ENCODE measurements at places on chromosomes 3 and 15. TPM values are rescaled to one million over a fixed set of nuclear protein-coding genes. Genes with fewer than 3 reads are reported as not detected.
A peak's percentile ranks its signal among the peaks of the same experiment; 100 is the strongest.

Gene PROS1
- 9.0 TPM for total RNA-seq

Gene FANCD2OS
- total RNA-seq: not detected

Gene RBP2
- total RNA-seq: not detected

Gene ATP10A
- under 0.01 TPM for total RNA-seq

Gene C3orf52
- total RNA-seq: 8.1 TPM

Gene SLC2A2
- total RNA-seq: not detected

Gene FBXL2
- 9.8 TPM for total RNA-seq

Gene SRP14
- 163 TPM for total RNA-seq

Gene NPAP1
- not detected for total RNA-seq

Gene DNAH12
- under 0.01 TPM for total RNA-seq

Gene PLSCR5
- not detected for total RNA-seq

GRCh38 chr15:56677271-56677670 is 56.0 kb downstream of the ZNF280D start:
- no peak for DNase-seq

- DNase-seq: peak; percentile 65
Observed at GRCh38 chr3:185659942-185660921, 74.1 kb downstream of the SENP2 start.

GRCh38 chr3:16448639-16449070 is 64.8 kb downstream of the RFTN1 start:
- peak; percentile 59 for DNase-seq

- DNase-seq: no peak
Observed at GRCh38 chr15:34813446-34814190, 18.3 kb upstream of the ACTC1 start.

DNA sequence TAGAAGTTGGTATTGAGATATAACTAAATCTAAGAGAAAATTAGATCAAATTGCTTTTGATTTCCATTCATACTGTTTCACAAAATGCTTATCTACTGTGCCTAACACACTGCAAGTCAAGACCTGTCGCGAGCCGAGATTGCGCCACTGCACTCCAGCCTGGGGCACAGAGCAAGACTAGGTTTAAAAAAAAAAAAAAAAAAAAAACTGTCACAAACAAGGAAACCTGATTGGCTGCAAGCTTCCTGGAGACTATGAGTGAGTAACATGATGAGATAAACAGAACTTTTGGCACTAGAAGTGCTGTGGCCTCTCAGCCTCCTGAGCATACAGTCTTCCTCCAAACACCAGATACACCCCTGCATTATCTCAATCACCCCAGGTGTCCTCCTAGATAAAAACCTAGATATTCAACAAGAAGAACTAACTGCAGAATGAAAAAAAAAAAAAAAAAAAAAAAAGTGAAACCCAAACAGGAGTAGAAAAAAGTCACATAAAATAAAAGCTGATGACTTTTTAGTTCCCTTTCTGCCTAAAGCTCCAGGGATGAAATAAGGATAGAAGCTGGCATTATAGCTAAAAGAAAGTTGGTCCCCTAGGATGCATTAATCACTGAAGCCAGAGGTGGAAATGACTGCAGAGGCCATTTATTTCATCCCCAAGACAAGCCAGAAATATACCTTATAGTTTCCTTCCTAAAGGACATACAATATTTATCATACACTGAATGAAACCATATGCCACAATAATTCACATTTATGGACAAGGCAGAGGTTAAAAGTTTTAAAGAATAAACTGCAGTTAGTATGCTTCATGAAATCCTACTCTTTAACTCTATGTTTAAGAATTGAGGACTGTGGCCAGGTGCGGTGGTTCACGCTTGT is 82.4 kb downstream of the P3H2 start:
- peak; percentile 80 for DNase-seq

GRCh38 chr3:153246331-153246730 is 84.3 kb downstream of the RAP2B start:
- no peak for DNase-seq

GRCh38 chr3:141103503-141103902 is 52.4 kb downstream of the SPSB4 start:
- DNase-seq: no peak

DNA sequence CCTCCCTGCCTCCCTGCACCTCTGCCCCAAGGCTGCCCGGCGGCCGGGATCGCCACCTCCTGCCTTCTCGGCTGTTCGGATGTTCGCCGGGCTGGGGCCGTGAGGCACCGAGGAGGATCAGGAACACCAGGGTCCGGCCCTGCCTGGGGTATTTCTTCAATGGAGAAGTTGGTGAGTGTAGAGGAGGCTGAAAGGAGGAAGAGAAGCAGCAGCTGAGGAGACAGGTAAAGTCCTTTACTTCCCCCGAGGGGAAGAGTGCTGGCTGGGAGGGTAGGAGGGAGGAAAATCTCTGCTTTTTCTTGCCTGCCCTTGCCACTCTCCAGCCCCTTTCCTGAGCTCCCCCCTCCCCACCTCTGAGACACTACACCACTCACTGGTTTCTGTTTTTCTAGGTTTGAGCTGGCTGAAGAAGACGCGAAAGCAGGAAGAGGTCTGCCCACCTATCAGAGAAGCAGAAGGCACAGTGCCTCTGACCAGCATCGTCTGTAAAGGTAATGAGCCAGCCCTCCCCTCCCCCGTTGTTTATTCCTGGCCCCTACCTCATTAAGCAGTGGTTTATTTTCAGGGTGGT is 519 bp downstream of the ASB7 start:
- DNase-seq: peak; percentile 61

- DNase-seq: no peak
Observed at GRCh38 chr3:126065876-126066275, 18.0 kb downstream of the SLC41A3 start.

- no peak for DNase-seq
Observed at GRCh38 chr3:139522421-139522820, 17.1 kb downstream of the RBP1 start.

DNA sequence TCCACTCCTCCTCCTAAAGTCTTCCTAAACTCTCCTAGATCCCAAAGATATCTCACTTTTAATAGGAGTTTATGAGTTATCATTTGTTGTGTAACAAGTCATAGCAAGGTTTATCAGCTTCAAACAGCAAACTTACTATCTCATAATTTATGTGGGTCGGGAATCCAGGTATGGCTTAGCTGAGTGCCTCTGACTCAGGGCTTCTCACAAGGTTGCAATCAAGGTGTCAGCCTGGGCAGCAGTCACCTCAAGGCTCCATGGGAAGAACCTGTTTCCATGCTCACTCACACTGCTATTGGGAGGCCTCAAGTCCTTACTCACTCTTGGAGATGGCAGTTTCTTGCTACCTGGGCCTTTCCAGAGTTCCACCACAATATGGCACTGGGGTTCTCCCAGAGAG is 889.8 kb downstream of the MCTP2 start:
- no peak for DNase-seq

DNA sequence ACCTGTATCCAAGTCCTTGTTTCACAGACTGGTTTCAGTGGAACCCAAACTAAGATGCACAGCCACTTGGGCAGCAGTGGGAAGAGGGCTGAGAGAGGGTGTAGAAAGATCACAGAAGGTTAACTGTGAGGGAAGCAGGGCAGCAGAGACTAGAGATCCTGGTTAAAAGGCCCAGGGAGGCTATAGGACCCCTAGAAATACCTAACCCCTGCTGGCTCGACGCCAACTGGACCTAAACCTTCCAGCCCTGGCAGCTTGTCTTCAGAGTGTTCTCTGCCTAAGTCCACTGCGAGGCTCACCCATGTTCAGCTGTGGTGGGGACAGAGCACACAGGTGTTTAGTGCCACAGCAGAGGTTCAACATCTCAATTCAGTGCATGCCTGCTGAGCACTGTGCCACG is 96.5 kb downstream of the ZNF621 start:
- no peak for DNase-seq

DNA sequence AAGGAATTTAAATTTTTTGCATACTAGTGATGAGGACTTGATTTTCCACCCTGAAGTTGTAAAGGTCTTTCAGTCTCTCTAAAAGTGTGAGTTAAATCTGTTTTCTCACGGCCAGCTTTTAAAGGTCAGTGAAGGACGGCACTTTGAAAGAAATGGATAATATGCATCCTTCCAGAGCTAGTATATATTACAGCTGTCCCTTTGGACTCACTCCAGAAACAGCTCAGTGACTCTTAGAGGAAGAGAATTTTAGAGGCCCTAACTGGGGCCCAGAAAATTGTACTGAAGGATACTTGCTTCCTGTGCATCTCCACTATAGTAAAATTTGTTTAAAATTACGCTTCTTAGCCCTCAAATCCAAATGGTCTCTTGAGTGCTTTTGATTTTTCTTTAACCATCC is 41.6 kb downstream of the PIK3CA start:
- DNase-seq: peak; percentile 31

GRCh38 chr15:40558952-40559742 is 5.7 kb downstream of the CCDC32 start:
- DNase-seq: no peak

DNA sequence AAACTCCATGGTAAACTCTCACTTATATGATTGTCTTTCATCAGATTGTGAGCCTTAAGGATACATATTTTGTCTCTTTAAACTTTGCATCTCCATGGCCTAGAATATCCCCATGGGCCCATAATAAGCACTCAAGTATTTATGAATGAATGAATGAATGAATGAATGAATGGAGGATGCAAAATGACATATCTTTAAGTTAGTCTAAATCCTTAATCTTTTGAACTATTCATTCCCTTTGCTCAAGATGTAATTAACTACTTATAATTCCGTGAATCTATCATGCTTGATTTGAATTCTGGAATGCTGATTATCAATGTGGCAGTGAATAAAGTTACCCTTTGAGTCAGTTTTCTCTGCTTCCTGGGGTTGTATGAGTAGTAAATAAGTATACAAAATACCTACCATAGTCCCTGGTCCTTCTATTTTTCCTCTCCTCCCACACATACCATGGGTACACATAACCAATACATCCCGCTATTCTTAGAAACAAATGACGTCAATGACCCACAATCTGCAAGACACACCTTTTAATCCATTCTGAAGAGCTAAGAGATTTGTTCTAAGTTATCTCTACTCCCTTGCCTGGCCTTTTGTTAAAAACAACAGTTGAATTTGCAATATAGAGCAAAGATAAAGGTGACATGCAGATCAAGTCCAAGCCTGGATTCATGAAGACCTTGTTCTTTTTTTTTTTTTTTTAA is 94.5 kb downstream of the FBN1 start:
- DNase-seq: no peak

GRCh38 chr3:115245438-115245837 is 98.3 kb upstream of the ZBTB20 start:
- peak; percentile 82 for DNase-seq

GRCh38 chr3:31369637-31370379 is 162.9 kb upstream of the STT3B start:
- no peak for DNase-seq

DNA sequence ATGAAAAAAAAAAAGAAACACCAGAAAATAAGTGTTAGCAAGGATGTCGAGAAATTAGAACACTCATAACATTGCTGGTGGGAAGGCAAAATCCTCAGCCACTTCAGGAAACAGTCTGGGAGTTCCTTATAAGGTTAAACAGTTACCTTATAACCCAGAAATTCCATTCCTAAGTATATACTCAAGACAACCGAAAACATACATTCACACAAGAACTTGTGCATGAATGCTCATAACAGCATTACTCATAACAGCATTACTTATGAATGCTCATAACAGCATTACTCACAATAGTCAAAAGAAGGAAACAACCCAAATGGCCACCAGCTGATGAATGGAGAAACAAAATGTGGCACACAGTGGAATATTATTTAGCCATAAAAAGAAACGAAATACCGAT is 34.8 kb upstream of the DCP1A start:
- no peak for DNase-seq

GRCh38 chr3:37456781-37457180 is 282.4 kb upstream of the LRRFIP2 start:
- no peak for DNase-seq

- no peak for DNase-seq
Observed at GRCh38 chr3:32217339-32217738, 21.1 kb upstream of the CMTM8 start.
